ENCODE measurements at places on chromosomes 11 and 22.

DNA sequence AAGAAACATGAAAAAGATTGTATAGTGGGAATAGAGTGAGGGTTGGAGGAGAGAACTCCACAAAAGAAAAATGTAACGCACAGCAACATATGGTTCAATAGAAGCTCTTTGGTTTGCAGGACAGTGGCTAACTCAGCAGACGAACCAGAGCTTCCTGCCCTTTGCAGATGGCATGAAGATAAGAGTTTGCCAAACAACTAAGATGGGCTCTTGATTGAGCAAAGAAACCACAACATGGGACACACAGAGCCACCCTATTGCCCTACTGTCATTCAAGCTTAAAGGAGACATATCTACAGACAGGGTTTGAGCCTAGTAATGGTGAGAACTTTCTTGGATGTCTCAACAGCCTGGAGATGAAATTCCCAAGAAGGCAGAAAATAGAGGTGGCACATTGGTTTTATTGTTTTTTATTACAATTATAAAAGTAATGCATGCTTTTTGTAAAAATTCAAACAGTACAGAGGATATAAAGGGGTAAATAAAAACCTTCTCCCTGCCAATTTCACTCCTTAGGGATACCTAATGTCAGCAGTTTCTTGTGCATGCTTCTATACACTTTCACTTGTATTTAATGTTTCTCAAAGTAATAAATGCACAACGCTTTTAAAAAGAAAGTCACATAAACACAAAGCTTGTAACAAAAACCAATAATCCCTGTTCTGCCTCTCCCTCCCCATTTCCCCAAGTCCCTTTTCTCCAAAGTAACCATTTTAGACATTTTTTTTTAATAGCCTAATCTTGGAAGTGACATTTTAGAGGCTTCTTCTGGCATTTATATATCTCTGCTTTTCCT is 63.7 kb downstream of the COPB1 start:
- DNase-seq: no peak

GRCh38 chr11:100578831-100579311 is 108.2 kb upstream of the ARHGAP42 start:
- no peak for DNase-seq

DNA sequence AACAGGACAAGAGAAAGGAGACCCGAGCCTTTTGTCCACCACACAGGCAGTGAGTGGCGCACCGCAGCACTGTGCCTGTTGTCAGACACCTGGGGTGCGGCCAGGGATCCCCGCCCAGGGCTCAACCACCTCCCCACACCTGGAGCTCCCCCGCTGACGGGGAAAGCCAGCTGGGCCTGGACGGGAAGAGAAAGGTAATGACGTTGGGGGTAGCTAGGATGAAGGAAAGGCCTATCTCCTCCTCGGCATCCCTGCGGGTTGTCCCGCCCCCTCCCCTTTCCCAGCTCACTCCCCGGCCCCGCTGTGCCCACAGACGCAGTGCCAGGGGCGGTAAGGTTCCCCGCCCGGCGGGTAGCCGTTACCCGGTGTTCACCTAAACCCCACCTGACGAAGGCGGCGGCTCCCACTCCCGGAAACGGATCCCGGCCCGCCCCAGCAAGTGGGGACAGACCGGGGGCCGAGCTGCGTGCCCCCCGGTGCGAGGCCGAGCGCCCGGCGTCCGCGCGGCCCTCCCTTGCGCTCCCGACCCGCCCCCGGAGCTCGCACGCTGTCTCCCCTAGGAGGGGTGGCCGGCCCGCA is 495 bp downstream of the HYOU1 start:
- peak; percentile 15 for DNase-seq

GRCh38 chr11:95076416-95076815 is 9.7 kb downstream of the SRSF8 start:
- DNase-seq: no peak

GRCh38 chr11:69966910-69967483 is 111.1 kb upstream of the ANO1 start:
- no peak for DNase-seq

DNA sequence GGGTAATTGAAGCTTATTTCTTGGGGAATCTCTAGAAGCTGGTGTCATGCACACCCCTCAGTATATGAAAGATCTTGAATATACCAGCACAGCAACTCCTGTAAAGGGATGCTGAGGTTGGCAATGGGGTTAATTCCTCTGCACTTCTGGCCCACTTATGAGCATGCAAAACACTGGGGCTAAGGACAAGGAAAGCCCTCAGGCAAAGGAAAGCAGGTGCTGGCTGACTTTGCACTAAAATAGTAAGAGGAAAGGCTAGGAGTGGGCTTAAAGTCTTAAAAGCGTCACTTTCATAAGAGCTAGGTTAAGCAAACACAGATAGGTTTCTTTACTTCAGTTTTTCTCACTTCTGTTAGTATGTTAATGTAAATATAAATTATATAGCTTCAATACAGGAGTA is 572.6 kb upstream of the LUZP2 start:
- no peak for DNase-seq

DNA sequence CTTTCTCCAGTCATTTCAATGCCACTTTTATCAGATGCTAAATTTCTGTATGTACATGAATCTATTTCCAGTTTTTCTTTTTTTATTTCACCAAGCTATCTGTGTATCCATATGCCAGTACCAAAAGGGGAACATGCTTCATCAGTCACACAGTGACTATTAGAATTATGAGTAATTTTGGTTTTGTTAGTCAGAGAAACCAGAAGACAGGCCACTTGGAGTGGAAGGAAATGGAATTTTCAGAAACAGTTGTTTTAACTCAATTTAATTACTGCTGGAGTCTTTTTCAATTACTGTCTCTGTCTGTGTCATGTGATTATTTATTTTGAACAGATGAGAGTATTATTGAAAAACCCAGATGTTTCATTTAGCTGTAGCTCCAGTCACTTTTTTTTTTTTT is 84.6 kb upstream of the ANO3 start:
- DNase-seq: no peak

GRCh38 chr11:35343033-35343598 is 76.2 kb downstream of the SLC1A2 start:
- DNase-seq: no peak

GRCh38 chr11:124656774-124657630 is 16.5 kb downstream of the SIAE start:
- no peak for DNase-seq

DNA sequence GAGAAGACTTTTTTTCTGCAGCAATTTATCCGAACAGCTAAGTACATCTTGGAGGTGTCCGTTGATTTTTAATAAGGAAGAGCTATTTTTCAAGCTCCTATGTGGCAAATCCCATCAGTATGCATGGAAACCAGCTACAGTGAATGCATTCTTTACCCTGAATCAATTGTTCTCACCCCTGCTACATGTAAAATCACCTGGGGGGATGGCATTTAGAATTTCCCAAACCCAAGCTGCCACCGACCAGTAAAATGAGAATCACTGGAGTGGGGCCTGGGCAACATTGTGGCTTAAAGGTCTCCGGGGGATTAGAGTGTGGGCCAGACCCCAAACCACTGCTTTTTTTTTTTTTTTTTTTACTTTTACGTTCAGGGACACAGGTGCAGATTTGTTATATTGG is 2.8 kb upstream of the ZNF195 start:
- no peak for DNase-seq

GRCh38 chr22:31292236-31292989 is at the start of gene PIK3IP1:
TSS of gene PIK3IP1 (minus strand) at chr22:31292488. CDS start at chr22:31292344, 144 bp downstream.
- peak; percentile 59 for DNase-seq

- no peak for DNase-seq
These were observed 182.8 kb downstream of the C11orf87 start for GRCh38 chr11:109604481-109605400.

DNA sequence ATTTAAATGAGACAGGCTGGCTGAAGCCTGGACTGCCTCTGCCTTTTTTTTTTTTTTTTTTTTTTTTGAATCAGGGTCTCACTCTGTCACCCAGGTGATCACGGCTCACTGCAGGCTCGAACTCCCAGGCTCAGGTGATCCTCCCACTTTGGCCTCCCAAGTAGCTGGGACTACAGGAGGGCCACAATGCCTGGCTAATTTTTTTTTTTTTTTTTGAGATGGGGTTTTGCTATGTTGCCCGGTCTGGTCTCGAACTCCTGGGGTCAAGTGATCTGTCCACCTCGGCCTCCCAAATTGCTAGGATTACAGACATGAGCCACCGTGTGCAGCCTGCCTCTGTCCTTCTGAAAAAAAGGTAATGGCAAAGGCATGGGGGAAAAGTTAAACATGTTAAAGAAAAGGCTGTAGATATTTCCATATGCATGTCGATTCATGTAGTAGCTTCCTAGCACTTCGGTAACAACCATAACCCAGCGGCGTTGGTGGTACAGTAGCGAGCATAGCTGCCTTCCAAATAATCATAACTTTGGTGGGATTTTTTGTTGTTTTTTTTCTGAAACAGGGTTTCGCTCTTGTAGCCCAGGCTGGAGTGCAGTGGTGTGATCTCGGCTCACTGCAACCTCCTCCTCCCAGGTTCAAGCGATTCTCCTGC is 48.8 kb downstream of the MCHR1 start:
- no peak for DNase-seq

DNA sequence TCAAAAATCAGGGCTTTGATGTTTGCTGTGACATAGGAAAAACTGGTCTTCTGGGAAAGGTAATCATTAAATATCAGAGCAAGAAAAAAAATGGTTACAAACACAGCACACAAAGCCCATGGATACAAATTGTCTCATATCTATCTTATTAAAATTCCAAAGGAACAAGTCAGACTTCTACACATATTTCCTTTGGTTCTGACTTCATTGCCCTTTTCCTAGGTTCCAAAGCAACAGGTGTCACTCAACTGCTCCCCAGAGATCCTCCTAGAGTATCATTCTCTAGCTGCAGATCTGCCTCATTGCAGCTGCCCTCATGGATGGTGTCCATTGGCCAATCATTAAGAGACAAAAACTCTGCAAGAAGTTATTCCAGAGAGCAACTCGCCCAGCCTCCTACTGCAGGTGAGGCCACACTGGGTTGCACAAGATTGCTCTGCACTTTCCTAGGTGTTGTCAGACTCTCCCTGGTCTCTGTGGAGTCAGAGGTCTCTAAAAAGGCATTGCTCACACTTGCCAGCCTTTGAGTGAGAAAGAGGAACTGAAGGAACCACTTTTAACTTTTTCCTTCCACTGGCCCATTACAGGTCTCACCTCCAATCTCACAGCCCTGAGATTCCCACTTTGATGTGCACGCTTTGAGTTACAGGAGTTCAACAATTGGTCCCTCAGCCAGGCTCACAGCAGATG is 5.7 kb downstream of the DRICH1 start:
- no peak for DNase-seq

Measured in stimulated activated CD4-positive, alpha-beta T cell treated with anti-CD3 and anti-CD28 coated beads, TNF-alpha, amount 100 ng/mL, for 4 hours (primary cell).